Lung (tissue), 17 donors: ENCODE measurements at places on chromosomes 5 and 9. TPM values are rescaled to one million over a fixed set of nuclear protein-coding genes. Genes with fewer than 3 reads are reported as not detected.

DNA sequence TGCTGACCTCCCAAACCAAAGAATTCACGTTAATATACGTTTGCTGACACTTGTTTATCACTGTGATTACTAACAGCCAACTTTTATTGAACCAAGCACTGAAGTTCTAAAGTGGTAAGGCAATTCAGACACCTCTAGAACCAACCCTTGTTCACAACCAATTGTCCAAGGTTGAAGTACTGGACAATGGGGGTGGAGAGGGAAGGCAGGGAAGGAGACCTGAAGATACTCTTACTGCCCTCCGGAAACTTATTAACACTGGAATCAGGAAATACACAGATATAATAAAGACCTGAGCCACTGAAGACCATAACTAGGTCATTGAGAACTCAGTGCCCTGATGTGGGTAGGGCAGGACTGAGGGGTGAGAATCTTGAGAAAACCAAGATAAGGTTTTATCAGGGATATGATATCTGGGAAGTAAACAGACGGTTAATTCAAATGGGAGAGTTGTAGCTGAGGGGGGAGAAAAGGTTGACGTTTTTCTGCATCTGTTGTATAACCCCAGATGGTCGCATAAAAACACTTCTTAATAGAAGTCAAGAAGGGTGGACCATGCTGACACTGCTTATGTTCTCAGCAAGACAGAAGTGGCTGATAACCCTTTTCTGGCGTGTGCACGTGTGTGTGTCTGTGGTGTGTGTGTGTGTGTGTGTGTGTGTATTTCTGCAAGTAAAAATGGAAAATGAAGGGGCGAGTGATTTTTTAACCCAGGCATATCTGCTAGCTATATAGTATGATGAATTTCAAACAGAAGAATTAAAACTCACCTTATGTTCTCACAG, 125.9 kb downstream of the LHFPL2 start:
- DNase-seq = no peak

DNA sequence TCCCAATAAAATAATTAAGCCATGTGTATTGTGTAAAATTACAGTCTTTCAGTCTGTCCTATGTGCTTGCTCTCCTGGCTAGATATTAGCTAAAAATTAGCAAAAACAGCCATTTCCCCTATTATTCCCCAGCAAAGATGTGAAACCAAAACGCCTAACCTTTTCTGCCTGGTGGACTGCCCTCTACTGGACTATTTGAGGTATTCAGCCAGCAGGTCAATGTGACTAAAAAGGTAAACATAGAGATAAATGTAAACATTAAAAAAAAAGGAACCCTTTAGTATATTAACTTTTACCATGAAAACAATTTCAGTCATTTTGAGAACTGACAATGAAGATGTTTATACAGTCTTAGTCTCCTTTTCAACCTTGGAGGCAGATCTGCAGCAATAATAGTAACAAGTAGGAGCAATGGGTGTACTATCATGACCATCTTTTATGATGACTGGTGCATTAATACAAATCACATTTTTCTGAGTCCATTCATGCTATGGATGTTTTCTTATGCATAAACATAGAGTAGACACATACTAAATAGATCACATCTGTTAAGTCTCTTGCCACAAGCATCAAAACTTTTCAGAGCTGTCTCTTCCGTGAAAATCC, 10.1 kb downstream of the ATG12 start:
- peak; percentile 26 for DNase-seq

GRCh38 chr5:67021031-67021430, 175.6 kb downstream of the CD180 start:
- DNase-seq = no peak

DNA sequence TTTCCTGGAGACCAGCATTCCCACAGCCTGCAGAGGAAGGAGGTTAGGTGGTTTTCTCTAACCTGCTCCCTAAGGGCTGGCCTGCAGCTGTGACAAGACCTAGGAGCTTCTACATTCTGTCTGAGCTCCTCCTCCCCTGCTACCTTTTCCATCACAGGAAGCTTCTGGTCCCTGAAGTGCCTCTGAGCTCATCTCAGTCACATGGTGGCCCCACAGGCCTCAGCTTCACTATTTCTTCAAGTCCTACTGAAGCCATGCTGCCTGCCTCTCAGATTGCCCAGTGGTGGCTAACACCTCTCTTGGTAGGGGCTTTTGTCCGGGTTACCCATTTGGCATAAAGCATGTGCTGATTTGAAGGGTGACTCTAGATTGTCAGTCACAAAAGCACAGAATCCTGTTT, 259.4 kb downstream of the CRB2 start:
- no peak for DNase-seq

DNA sequence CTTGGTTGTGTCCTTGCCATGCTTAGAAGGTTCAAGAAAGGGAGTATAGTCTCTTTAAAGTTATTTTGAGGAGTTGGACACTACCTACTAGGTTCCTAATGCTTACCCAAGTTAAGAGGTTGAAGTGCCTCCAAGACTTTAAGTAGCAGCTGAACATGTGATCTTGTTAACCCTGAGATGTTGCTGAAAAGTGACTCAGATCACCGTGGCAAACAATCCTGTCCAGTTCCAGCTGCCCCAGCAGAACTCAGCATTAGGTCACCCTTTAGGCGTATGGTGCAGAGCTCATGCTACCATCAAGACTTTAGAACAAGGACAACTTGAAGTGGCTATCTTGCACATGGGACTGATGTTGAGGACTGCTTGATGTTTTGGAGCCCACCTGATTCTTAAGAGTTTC, 22.5 kb downstream of the ZNF462 start:
- DNase-seq = no peak

- no peak for DNase-seq
Measured at GRCh38 chr5:20514145-20514544, 526.1 kb upstream of the CDH18 start.

DNA sequence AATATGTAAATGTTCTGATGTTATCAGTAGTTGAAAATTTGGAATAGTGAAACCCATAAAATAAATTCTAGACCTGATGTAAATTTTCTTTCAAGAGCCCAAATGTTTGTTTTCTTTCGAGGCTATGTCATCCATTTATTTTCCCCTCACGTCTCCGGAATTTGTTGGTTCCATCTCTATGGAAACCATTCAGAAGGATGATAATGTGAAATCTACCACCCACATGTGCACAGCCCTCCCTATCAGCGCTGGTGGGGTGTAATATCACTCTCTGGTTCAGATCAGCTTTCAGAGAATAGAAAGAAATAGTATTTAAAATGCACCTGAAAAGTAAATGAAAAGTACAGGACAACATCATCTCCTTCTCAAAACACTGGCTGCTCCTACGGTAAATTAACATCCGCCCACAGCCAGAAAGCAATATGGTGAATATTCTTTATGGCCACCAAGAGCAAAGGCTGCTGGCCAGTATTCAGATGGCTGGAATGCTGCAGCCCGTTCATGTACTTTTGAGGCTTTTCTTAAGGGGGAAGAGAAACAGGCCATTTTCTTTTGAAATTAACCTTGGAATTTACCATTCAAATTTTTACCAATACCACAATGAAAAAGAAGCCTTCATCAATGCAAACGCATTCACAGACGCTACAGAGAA, 28.5 kb downstream of the GLDC start:
- DNase-seq = no peak

GRCh38 chr9:133638076-133638475, 1.9 kb downstream of the DBH start:
- no peak for DNase-seq

DNA sequence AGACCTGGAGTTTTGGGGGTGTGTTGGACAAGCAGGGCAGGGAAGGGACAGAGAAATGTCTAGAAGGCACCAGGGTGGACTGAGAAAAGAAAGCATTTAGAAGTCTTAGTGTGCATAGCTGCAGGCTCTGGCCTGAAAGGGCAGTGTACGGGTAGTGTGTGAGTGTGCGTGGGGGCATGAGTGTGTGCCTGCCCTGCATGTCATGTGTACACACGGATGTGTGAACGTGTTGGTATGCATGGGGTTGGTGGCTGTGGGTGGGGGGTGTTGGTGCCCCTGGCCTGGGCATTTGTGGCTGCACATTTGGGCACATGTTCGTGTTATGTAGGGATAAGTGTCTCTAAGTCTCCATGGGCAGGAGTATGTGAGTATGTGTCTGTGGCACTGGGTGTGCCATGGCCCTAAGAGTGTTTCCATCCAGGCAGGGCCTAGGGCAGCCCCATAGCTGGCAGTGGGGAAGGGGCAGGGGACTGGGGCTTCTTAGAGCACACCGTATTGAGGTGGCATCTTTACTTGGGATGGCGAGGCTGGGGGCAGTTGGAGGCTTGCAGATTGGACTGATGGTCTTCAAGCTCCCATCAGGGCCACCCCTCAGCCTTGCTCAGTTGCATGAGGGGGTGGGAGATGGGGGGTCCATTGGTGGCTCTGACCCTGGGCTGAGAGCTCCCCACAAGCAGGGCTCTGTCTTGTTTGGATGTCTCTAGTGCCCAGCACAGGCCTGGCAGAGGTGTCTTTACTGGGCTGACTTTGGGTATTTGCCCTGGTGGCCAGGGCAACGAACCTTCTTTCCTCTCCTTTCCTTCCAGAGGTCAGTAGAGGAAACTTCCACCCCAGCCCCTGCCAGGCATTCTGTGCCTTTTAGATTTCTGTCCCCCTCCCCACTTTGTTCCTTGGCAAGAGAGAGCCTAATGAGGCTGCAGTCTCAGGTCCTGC, 15.0 kb downstream of the PSD2 start:
- no peak for DNase-seq

DNA sequence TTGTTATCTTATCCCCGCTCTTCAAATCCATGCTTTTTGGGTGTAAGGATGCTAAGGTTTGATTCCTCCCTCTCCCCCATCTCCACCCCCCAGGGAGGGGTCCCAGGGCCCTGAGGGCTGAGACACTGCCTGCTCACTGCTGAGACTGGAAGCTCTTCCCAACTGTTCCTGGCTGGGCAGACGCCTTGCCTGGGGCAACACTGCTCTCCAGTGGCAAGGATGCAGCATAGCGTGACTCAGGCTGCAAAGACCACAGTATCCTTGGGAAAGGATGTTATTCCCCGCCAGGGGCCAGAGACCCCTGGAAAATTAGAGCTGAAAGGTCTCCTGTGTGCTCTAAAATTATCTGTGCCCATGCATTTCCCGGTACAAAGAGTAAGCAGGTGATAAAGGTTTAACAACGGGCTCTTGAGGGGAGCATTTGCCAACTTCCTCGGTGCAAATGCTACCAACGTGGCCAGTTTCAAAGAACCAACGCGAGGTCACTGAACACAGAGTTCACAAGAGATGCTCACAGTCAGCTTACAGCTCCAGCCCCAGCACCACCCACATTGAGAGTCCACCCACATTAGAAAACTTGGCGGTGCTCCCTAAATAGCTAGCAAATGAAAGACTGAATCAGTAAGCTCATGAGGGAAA, 271.9 kb downstream of the NSG2 start:
- peak; percentile 63 for DNase-seq

DNA sequence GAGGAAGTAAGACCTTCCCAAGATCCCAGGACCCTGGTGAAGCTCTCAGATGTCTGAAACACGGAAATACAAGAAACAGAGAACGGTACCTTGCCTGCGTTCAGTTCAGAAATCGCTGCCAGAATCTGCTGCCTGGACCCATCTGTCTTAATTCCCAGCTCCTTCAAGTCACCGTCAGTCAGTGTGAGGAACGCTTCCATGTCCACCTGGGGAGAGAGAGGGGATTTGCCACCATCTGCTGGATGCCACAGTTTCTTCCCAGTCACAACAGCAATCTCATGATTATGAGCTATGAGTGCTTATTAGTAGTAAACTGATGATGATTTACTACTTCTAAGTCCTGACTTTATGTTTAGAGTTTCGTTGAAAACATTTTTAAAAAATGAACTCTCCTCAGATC, 36.7 kb upstream of the GABBR2 start:
- DNase-seq = no peak

DNA sequence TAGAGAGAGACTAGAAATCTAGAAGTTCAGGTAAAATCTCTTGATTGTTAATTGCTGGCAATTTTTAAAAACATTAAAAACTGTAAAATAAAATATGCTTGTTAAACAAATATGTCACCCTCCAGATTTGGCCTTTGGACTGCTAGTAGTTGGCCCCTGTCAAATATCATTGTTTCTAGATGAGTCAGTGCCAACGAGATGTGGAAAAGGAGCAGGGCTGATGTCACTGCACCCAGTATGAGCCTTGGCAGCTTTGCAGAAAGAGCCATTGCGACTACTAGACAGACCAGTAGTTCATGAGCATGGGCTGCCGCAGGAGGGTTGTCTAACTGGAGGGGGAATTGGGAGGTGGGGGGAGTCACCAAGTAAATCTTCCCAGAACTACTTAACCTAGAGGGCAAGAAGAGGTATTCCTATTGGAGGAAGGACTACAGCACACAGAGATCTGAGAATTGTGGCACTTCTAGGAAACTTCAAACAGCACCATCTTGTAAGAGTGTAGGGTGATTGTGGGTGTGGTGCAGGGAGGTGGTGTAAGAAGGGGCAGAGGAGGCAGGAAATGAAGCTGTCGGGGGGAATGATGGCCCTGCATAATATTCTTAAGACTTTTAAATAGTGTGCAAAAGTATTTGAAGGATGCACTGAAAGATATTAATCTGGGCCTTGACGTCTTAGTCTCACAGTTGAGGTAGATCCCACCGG, 7.1 kb upstream of the DOCK2 start:
- DNase-seq = no peak

DNA sequence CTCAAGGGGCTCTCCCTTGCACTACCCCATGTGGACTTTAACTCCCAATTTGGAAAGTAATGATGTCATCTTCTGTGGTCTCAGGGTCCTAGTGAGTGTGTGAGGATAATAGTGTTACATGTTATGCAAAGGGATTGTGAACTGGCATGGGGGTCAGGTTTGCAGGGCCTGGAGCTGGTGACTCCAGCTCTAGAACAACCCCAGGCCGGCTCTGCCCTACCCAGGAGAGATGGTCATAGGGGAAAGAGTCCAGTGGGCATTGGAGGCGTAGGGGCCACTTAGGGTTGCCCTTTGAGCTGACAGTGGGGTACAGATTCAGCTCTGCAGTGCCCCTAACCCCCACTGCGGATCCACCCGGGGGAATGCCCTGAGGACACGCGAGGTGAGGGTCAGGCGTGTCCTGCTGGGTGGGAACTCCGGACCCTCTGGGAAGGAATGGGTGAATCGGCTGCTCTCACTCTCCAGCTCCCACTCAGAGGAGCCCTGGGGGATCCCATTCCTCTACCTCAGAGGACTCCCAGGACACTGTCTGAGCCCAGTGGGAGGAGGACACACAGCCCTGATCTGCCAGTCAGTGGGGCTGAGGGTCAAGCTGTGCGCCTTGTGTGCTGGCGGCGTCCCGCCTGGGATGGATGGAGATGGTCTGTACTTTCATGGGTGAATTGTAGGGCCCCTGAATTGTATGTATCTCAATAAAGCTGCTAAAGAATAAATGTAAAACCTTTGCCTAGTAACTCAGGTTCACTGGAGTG, 2.5 kb upstream of the NKD2 start:
- no peak for DNase-seq

GRCh38 chr5:83340511-83340918, 131.0 kb upstream of the VCAN start:
- DNase-seq = peak; percentile 87

PCDHGA1 gene
- 0.57 TPM for total RNA-seq

AGXT2 gene
- total RNA-seq = not detected

HRH2 gene
- total RNA-seq = 11.3 TPM

PCDHB5 gene
- 8.1 TPM for total RNA-seq

PCDH1 gene
- total RNA-seq = 43.6 TPM

MIGA2 gene
- 22.9 TPM for total RNA-seq
